ENCODE measurements at places on chromosomes 13 and 19. TPM values are rescaled to one million over a fixed set of nuclear protein-coding genes. Genes with fewer than 3 reads are reported as not detected.

Gene ZNF69
- total RNA-seq: 6.5 TPM

Gene LRRC4B
- 192 TPM for total RNA-seq

Gene CPAMD8
- 6.8 TPM for total RNA-seq

Gene ACTMAP
- total RNA-seq: 7.8 TPM

Gene CADM4
- total RNA-seq: 142 TPM

Gene KIR2DL3
- total RNA-seq: not detected

Gene LILRA6
- total RNA-seq: 2.9 TPM

Gene ATP13A1
- 68.2 TPM for total RNA-seq

Gene GRK1
- total RNA-seq: not detected

Gene ERICH6B
- total RNA-seq: not detected

Gene IL12RB1
- 1.4 TPM for total RNA-seq

Gene ZNF653
- total RNA-seq: 20.4 TPM

GRCh38 chr19:39671739-39672363 is 16.1 kb downstream of the LGALS16 start:
- no peak for DNase-seq

GRCh38 chr19:3368848-3369336 is 2.5 kb downstream of the NFIC start:
- no peak for DNase-seq

GRCh38 chr13:67493835-67494234 is 263.7 kb upstream of the PCDH9 start:
- no peak for DNase-seq

DNA sequence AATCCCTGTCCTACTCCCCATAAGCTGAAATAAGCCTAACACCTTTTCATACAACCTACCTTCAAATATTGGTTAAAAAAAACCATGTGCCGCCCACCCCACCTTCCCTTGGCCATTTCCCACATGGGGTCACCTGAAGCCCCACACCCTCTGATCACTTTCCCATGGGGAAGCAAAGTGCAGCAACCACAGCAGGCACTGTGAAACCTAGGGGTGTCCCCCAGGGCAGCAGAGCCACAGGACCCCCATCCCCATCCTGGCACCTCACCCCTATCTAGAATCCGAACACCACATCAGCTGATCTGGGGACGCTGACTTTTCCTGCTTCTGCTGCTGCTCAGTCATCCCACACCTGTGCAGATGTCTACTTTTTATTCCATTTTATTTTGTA is 19.9 kb downstream of the CEACAM21 start:
- no peak for DNase-seq

DNA sequence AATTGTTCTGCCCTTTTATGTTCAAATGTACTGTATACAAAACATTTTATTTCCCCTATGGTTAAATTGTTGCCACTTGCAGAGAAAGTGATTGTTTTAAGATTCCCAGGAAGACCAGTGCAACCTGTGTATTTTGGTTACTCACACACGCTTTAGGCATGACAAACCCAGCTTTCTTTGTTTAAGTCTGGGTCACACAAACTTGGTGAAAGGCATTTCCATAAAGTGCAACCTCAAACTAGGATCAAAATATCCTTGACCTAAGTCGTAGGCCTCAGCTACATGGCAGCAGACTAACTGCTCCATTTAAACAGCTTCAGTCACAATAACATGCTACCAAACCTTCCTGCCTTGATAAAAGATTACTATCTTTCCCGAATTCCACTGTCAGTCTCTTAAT is 639.0 kb upstream of the PRR20A start:
- DNase-seq: no peak

- no peak for DNase-seq
Observed at GRCh38 chr13:21478881-21479808, 20.0 kb upstream of the ZDHHC20 start.

DNA sequence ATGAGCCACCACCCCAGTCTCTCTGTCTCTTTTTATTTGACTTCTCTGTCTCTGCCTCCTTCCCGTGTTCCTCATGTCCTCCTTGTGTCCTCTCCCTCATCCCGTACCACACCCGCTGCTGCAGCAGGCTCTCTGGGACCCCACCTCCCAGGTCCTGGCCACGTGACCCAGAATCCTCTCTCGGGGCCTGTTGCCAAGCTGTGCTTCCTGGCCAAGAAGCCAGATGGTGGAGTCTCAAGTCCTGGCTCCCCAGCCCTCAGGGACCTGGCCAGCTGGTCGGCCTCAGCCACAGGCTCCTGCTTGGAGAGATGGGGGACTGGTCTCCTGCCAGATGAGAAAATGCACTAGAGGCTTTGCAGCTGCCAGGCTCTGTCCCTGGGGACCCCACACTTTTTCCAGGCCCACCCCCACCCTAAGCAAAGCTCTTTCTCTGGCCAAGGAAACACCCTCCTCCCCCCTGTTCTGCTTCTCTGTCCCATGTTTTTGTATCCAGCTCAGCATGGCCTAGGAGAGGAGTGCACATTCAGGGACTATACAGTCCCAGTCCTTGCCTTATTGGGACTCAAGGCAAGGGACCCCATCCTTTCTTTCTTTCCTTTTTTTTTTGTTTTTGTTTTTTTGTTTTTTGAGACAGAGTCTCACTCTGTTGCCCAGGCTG is 34.3 kb upstream of the SHKBP1 start:
- DNase-seq: no peak

- no peak for DNase-seq
Observed at GRCh38 chr13:95264225-95264624, 37.0 kb downstream of the ABCC4 start.

DNA sequence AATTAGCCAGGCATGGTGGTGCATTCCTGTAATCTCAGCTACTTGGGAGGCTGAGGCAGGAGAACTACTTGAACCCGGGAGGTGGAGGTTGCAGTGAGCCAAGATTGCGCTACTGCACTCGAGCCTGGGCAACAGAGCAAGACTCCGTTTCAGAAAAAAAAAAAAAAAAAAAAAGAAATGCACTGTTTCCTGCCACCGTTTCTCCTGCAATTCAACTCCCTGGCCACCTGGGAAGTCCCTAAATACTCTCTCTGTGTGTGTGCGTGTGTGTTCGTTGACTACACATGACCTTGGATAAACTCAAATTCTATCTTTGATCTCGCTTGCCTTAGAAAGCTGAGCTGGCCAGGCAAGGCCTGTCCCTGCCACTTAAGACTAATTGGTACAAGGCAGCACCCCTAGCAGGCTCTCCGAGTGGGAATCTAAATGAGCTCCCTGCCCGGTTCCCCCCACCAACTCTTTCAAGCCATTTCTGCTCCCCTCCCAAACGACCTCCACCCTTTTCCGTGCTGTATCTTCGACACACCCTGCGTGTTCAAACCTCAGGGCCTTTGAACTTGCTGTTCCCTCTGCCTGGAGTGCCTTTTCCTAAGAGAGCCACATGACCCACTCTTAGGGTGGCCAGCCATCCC is 5.2 kb upstream of the BCAT2 start:
- DNase-seq: no peak

GRCh38 chr19:411723-412355 is 2.9 kb upstream of the C2CD4C start:
- no peak for DNase-seq

- no peak for DNase-seq
Observed at GRCh38 chr19:18120127-18120526, 22.5 kb downstream of the MAST3 start.

GRCh38 chr13:100773429-100773828 is 98.8 kb upstream of the TMTC4 start:
- DNase-seq: no peak

GRCh38 chr13:39186205-39186875 is 148.1 kb downstream of the NHLRC3 start:
- DNase-seq: no peak

DNA sequence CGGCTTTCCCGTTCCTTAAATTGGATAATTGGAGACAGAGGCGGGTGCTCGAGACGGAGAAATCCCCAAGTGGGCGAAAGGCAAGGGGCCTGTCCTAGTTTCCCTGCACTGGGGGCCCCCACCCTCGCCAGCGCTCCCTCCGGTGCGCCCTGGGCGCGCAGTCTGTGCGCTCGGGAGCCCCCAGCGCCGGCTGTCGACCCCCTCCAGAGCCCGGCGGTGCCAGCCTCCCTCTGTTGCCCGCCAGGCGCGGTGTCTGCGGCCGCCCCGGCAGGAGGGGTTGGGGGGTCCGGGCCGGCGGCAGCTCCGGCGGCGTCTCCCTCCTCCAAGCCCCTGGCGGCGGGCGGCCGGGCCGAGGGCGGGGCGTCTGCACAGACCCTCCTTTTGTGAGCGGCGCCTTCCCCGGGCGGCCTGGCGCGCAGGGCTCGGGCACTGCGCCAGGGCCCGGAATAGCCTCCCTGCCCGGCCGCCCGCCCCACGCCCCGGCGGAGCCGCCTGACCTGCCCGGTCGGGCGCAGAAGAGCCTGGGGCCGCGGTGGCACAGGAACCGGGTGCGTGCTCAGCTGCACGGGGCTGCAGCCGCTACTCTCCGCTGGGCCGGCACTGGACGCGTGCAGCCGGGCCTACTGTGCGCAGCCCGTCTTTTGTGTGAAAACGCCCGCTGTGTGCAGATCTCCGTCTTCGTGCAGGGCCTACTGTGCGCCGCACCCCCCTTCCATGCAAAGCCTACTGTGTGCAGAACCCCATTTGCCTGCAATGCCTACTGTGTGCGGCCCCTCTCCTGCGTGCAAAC is 13.2 kb downstream of the GADD45B start:
- DNase-seq: no peak

- DNase-seq: peak; percentile 38
Observed at GRCh38 chr13:57633950-57634838, 2.6 kb downstream of the PCDH17 start.

- DNase-seq: no peak
Observed at GRCh38 chr13:20506696-20507095, 19.0 kb downstream of the CRYL1 start.

- DNase-seq: no peak
Observed at GRCh38 chr13:111844222-111844671, 222.7 kb upstream of the SOX1 start.

DNA sequence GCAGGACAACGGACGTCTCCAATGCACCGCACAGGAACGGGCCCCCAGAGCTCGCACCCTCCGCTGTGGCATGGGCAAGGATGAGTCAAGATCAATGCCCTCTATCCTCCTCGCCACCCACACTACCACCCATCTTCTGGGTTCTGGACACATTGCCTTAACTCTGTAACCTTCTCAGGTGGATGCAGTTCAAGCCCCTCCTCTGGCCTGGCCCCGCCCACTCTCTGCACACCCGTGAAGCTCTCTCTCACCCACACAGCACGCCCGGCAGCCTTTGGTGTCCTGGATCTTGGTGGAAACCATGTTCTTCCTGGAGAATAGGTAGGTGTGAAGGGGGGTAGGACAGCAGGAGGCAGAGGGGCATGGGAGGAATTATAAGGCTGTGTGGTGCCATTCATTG is 20.7 kb downstream of the MAP4K1 start:
- no peak for DNase-seq

DNA sequence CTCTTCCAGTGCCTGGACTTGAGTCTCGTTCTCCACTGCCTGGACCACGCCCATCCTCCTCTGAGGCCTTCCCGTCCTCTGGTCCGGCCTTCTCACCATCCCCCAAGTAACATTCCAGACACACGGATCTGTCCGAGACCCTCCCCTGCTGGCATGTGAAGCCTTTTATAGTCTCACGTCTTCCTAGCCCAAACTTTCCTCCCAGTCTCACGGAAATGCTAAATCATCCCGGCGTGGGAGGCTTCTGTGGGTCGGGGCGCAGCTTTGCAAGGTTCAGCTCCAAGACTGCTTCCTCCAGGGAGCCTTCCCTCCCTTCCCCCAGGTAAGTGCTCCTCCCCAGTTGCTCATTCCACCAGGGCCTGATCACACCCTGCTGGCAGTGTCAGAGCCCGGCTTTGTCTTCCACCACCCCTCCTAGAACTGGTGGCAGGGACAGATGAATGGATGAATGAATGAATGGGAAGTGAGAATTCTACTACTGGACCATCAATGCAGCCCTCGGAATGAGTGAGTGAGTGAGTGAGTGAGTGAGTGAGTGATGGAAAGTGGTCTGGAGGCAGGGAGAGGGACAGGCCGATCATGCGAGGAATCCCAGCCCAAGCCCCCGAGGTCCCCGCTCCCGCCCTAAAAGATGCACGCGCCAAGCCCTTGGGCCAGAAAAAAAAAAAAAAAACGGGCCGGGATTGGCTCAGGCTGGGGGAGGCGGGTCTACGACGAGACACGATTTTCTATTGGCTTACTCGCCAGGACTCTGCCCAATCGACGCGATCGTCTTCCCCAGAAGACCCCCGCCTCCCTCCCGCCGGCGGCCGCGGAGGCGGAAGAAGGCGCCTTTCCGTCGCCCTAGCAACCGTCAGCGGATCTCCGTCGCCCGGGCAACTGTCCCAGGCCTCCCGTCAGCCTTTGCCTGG is 9.3 kb downstream of the EPHX3 start:
- DNase-seq: peak; percentile 78

GRCh38 chr19:5072115-5072514 is 103.2 kb downstream of the KDM4B start:
- DNase-seq: no peak

- DNase-seq: no peak
Observed at GRCh38 chr19:2018752-2019151, 3.2 kb upstream of the BTBD2 start.

- DNase-seq: no peak
Observed at GRCh38 chr19:49840736-49841249, 10.2 kb upstream of the PTOV1 start.

DNA sequence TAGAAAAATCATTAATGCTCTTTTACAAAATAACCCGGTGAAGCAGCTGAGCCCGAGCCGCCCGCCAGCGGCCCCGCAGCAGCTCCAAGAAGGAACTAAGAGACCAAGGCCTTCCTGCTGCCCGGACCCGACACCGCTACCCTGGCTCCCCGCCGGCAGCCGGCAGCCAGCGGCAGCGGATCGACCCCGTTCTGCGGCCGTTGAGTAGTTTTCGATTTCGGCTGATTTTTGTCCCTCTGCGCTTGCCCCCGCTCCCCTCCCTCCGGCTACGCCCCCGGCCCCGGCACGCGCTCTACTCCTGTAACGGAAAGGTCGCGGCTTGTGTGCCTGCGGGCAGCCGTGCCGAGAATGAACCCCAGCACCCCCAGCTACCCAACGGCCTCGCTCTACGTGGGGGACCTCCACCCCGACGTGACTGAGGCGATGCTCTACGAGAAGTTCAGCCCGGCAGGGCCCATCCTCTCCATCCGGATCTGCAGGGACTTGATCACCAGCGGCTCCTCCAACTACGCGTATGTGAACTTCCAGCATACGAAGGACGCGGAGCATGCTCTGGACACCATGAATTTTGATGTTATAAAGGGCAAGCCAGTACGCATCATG is at the start of gene PABPC3:
PABPC3 (plus strand) TSS at position 286 of the 603 bp plus-strand sequence; CDS start at position 349, 63 bp downstream.
- no peak for DNase-seq

DNA sequence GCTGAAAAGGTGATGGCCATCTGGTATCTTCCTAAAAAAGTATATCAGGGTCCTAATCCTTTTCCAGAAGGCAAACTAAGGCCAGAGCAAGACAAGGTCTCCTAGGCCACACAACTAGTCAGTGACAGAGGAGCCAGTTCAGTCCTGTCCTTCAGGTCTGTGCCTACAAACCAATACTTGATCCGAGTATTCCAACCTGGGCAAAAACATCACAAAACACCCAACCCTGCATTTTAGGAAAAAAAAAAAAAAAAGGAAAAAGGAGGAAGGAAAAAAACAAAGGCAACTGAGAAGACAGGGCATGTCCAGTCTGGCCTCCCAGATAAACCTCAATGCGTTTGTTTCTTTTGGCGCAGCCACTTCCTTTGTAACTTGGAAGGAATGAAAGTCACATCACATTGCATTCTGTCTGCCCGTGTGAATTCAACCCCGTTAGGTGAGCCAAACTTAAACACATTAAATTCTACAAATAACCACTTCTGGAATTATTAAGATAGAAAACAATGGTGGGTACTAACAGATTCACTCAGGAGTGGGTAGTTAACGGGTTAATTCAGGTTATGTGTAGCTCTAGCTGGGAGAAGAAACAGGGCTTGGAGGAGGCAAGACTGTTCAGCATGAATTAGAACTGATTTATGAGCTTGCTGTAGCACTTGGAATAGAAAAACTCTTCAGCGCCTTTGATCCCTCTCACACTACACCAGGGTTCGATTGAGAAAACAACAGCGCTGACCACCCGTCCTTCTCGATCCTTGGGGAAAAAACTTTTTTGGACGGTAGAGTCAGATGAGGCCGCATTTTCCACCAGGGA is 43.0 kb upstream of the HNRNPA1L2 start:
- no peak for DNase-seq
